ENCODE measurements at places on chromosomes 13 and 19.
A peak's percentile ranks its signal among the peaks of the same experiment; 100 is the strongest.

GRCh38 chr13:35630551-35631275 lies 154.2 kb upstream of the MAB21L1 start:
- DNase-seq: no peak

DNA sequence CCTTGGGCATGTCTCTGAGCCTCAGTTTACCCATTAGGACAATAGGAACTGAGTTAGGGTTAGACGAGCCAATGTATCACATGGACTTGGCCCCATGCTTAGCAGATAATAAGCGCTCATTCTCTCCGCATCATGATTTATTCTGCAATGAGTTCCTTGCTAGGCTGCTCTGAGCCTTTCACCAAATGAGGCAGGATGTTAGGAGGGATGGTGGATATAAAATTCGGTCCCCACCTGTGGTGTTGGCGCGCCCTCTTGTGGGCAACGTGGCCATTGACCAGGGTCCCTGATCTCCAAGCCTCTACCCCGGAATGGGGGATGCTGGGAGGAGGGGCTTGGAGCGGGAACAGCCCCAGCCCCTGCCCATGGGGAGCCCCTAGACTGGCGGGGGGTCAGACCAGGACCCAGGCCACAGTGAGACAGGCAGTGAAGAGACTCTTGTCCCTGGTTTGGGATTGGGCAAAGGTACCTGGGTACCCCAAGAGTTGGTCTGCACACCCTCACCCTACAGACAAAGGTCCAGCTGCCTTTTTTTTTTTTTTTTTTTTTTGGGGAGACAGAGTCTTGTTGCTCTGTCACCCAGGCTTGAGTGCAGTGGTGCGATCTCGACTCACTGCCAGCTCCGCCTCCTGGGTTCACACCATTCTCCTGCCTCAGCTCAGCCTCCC lies 43.9 kb downstream of the CERS4 start:
- DNase-seq: peak; percentile 76

DNA sequence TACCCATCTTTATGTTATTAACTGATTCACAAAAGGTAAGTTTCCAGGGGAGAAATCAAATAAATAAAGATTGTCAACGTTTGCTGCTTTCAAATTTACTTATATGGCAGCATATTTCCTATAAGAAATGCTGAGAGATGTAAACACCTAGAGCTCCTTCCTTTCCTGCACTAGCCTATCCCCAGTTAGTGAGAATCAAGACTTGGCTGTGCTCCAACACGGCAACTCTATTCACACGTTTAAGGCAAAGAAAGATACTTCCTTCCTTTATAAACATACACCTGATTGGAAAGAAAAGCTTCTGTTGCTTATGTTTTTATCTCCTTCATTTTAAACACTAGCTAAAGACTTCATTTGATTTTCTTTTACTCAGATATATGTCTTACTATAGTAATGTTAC lies 107.0 kb downstream of the PCDH9 start:
- no peak for DNase-seq

- no peak for DNase-seq
These were observed 83.3 kb upstream of the OLFM4 start for GRCh38 chr13:52945348-52945747.

GRCh38 chr19:19170873-19171672 lies 1.0 kb upstream of the MEF2B start:
- DNase-seq: no peak

- DNase-seq: no peak
These were observed 51.1 kb downstream of the RASL11A start for GRCh38 chr13:27321468-27322431.

- DNase-seq: no peak
These were observed 245.5 kb downstream of the TDRD3 start for GRCh38 chr13:60642552-60642951.
